ENCODE measurements at places on chromosomes 3 and 15. TPM values are rescaled to one million over a fixed set of nuclear protein-coding genes. Genes with fewer than 3 reads are reported as not detected.

DNA sequence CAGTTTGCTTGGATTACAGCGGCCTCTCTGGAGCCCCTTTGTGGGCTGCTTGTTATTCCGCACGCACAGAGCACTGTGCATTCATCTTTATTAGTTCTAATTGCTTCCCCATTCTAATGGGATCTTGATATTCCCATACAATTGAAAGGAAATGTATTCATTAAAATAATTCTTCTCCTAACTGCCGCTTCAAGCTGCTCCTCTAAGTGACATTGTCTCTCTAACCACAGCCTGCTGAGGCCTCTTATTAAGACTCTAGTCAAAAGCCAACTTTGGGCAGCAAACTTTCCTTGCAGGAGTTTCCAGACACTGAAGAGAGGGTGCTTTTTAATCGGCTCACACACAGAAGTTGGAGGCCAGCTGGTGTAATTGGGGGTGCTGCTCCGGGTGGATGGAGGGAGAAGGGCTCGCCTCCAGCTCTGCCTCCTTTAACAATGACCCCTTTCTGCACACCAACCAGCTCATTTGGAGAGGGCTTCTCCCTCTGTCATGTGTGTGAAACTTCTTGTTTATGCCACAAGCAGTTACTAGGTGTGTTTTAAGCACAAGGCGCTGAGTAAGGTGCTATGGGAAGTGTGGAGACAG lies 5.6 kb upstream of the MAGEF1 start:
- DNase-seq: no peak

- DNase-seq: no peak
These were observed 3.3 kb upstream of the GLB1 start for GRCh38 chr3:33100229-33100628.

DNA sequence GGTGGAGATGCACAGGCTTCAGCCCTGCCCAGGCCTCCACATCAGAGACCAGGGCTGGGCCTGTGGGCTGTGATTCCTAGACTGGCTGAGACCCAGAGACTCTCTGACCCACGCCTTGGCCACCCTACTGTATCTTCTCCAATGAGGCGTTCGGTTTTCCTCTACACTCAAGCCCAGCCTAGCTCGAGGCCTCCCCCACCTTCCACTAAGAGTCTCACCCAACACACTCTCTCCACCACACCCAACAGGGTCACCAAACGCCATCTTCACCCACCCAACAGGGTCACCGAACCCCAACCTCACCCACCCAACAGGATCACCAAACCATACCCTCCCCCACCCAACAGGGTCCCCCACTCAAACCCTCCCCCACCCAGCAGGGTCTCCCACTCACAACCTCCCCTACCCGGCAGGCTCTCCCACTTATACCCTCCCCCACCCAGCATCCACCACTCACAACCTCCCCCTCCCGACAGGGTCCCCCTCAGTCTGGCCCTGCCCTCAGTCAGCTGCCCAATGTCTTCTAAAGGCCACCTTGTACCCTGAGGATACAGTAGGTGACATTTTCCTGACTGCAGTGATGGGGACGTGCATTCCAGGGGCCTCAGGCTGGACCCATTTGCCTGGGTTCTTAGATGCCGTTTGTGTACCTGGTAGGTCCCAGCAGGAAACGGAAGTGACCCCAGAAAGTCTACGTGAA lies 20.4 kb downstream of the CFAP100 start:
- DNase-seq: no peak

The ITIH3 gene
- 5.7 TPM for polyA plus RNA-seq

The ITPKA gene
- polyA plus RNA-seq: 0.52 TPM

The NANOGP8 gene
- polyA plus RNA-seq: 0.76 TPM

The DLL4 gene
- 5.1 TPM for polyA plus RNA-seq

Data from left kidney (tissue), 8 donors.